Stimulated activated CD4-positive, alpha-beta T cell treated with anti-CD3 and anti-CD28 coated beads, Interleukin-4, amount 100 ng/mL, for 24 hours (primary cell): ENCODE measurements at places on chromosomes 7 and 10.

DNA sequence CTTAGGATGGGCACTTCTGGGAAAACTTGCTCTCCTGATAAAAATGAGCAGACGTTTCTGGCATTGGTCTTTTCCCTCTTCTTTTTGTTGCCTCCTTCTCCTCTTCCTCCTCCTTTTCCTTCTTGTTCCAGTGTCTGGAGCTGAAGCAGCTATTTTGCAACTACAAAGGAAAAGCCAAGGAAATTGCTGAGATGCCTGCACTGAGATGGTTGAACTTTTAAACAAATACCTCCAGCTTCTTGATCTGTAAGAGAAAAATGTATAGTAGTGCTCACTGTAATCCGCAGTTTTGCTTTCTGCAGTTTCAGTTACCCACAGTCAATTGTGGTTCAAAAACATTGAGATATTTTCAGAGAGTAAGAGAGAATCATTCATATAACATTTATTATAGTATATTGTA, 7.5 kb upstream of the SND1 start:
- no peak for DNase-seq

DNA sequence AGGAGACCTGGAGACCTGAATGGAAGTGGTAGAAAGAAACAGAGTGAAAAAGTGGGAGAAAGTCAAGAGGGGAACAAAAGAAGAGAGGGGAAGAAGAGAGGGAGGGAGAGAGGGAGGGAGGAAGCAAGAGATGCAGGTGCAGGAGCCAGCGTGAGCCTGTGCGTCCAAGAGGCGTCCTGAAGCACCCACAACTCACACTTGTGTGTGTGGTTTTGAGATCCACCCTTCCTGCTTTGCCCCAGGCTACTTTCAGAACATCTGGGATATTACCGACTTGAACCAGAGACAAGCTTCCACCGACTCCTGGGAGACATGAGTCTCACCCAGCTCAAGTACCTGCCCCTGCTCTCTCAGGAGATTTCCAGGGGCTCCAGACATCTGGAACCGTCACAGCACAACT, 9.8 kb downstream of the AFAP1L2 start:
- no peak for DNase-seq

DNA sequence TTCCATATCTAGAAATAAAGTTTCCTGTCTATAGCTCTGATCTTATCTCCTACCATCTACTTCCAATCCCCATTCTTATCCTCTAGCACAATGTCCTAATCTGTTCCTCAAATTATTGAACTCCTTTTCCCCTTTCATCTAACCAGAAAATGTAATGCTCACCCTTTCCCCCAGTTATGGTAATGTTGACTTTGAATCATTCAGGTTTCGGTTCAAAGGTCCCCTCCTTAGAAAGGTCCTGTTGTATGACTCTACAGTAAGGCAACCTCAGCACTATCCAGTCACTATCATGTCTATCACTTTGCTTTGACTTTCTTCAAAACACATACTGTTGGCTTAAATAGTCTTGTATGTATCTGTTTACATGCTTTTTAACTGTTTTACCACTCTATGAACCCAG, 264.2 kb upstream of the PCDH15 start:
- no peak for DNase-seq

GRCh38 chr7:1196950-1197349, 35.7 kb upstream of the UNCX start:
- DNase-seq: no peak

GRCh38 chr7:130899638-130900401, 165.8 kb upstream of the KLF14 start:
- DNase-seq: no peak

- no peak for DNase-seq
Measured at GRCh38 chr7:4017081-4017480, 665.0 kb upstream of the FOXK1 start.

DNA sequence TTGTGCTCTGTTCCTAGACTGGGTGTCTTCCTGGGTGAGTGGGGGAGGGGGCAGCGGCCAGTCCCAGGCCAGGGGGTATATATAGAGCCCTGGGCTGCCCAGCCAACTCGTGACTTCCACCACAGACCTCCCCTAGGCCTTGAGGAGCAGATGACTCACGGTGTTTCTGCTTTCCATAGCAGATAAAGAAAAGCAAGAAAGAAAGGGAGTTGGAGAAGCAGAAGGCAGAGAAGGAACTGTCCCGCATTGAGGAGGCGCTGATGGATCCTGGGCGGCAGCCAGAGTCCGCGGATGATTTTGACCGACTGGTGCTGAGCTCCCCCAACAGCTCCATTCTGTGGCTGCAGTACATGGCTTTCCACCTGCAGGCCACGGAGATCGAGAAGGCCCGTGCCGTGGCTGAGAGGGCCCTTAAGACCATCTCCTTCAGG, 10.1 kb downstream of the CALHM2 start:
- DNase-seq: no peak

GRCh38 chr7:107043921-107044346, 571 bp upstream of the PRKAR2B start:
- DNase-seq: no peak
